Endothelial cell (in vitro differentiated cells): ENCODE measurements at places on chromosomes 6 and 20.

DNA sequence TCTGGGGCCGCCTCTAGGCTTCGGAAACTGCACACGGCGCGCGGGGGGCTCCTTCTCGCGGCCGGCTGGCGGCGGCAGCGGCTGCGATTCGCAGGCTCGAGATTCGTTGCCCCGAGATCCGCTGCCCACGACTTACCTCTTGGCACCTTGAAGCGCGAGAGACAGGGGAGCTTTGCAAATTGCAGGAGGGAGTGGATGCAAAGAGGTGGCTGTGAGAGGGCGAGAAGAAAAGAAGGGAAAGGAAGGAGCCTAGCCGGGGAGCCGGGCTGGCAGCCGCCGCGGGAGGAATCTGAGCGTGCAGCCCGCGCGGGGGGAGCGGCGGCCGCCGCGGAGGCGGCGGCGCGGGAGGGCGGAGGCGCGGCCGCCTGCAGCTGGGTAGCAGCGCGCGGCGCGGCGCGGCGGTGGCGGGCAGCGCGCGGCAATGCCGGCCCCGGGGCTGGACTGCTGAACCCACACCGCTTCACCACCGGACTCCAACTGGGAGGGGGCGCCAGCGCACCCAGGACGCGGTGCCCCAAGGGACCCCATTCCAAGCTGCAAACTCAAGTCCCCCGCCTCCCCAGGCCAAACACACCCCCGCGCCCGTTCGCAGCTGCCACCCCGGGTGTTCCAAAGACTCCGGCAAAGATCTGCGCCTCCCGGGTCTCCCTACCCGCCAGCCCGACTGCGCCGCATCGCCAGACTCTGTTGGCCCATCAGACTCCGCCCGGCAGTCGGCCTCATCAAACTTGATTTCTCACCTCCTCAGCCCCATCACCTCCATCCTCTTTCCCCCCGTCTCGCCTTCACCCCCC, 44.2 kb upstream of the SUPT3H start:
- peaks cover 11% of the 10 kb centered on the region for H3K4me1 ChIP-seq
- H3K4me3 ChIP-seq = peak overlapping the region; percentile 96
- peak overlapping the region; percentile 70 for H3K27ac ChIP-seq
- peaks cover 14% of the 10 kb centered on the region for H3K27me3 ChIP-seq

GRCh38 chr6:96923871-96924493, 546 bp upstream of the KLHL32 start:
- no peaks in the 10 kb centered on the region for H3K4me1 ChIP-seq
- no peak overlapping the region for H3K27ac ChIP-seq
- no peak for DNase-seq
- H3K4me3 ChIP-seq = peak overlapping the region; percentile 91
- H3K27me3 ChIP-seq = peaks cover 5% of the 10 kb centered on the region
- no peaks in the 10 kb centered on the region for H3K36me3 ChIP-seq

DNA sequence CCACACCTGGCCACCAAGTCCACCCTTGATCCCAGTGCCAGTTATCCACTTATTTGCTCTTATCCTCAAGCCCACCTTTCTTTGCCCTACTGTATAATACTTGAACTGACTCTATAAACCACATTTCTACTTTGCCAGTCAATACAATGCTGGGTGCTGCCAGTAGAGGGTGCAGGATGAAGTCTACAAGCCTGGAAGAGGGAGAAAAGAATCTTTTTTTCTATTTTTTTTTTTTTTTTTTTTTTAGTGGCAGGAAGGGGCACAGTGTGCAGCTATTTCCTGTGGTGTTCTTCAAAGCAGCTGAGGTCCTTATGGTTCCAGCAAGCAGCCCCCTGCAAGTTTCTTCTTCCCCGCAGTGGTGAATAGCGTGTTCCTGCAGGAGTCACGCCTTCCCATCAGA, 22.2 kb upstream of the GABRR1 start:
- DNase-seq = peak; percentile 47
- no peak overlapping the region for H3K27ac ChIP-seq
- H3K4me3 ChIP-seq = peak overlapping the region; percentile 51
- H3K36me3 ChIP-seq = peaks cover 3% of the 10 kb centered on the region
- H3K27me3 ChIP-seq = peaks cover 2% of the 10 kb centered on the region
- H3K4me1 ChIP-seq = peaks cover 23% of the 10 kb centered on the region

GRCh38 chr6:96104910-96105309, 89.1 kb downstream of the FUT9 start:
- DNase-seq = no peak
- peaks cover 8% of the 10 kb centered on the region for H3K4me1 ChIP-seq
- no peaks in the 10 kb centered on the region for H3K36me3 ChIP-seq
- H3K27ac ChIP-seq = no peak overlapping the region
- no peaks in the 10 kb centered on the region for H3K27me3 ChIP-seq
- H3K4me3 ChIP-seq = no peak overlapping the region

DNA sequence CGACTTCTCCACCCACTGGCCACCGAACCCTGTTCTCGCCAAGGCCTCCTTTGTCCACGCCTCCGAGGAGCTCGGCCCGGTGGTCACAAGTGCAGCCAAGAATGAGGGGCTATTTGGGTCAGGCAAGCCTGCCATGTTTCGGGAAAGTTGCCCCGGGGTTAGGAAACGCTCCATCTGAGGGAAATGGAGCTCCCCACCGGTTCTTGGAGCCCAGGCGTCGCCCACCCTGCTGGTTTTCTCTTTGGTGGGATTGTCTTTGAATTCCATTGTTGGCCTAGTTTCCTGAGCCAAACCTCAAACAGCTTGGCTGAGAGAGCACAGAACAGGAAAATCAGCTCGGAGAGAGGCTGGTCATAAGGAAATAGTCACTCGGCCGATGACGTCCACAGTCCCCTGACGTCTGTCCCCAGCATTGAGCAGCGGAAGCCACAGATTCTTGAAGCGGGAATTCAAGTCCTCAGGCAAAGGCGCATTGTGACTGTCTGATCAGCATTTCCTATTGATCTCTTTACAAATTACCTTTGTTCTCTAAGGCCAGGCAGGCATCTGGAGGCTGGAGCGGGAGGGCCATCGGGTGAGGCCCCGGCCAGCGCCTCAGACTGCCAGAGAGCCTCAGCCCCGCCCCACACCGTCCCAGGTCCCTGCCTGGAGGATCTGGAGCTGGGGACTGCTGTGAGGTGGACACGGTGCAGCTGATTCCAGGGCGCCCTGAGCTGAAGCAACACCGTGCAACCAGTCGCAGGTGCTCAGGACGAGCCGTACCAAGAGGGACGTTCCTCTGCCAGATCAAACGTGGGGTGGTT, 138.6 kb downstream of the DLL1 start:
- H3K27me3 ChIP-seq = peaks cover 10% of the 10 kb centered on the region
- DNase-seq = peak; percentile 30
- H3K27ac ChIP-seq = peak overlapping the region; percentile 90
- peaks cover 21% of the 10 kb centered on the region for H3K4me1 ChIP-seq

DNA sequence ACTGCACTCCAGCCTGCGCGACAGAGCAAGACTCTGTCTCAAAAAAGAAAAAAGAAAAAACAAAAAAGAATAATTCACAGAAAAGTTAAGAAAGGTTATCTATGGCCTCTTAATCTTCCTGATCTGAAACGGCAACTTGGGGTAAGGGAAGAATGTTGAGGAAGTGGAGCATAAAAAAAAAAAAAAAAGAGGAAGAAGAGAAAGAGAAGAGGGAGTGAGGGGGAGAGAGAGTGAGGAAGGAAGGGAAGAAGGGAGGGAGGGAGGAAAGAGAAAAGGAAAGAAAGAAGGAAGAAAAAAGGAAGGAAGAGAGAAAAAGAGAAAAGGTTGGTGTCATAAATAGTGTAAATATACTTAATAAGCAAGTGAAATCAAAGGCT, 68.9 kb upstream of the NCOA3 start:
- H3K4me1 ChIP-seq = no peaks in the 10 kb centered on the region
- H3K27me3 ChIP-seq = peaks cover 2% of the 10 kb centered on the region
- peaks cover 4% of the 10 kb centered on the region for H3K36me3 ChIP-seq
- H3K4me3 ChIP-seq = no peak overlapping the region
- DNase-seq = no peak

- no peaks in the 10 kb centered on the region for H3K36me3 ChIP-seq
- no peak overlapping the region for H3K27ac ChIP-seq
- no peaks in the 10 kb centered on the region for H3K27me3 ChIP-seq
- no peak for DNase-seq
These were observed 384.2 kb downstream of the PRKN start for GRCh38 chr6:162343198-162343935.
